ENCODE measurements at places on chromosomes 3 and 15.

GRCh38 chr3:195458316-195458717 is 15.5 kb upstream of the ACAP2 start:
- DNase-seq: no peak

DNA sequence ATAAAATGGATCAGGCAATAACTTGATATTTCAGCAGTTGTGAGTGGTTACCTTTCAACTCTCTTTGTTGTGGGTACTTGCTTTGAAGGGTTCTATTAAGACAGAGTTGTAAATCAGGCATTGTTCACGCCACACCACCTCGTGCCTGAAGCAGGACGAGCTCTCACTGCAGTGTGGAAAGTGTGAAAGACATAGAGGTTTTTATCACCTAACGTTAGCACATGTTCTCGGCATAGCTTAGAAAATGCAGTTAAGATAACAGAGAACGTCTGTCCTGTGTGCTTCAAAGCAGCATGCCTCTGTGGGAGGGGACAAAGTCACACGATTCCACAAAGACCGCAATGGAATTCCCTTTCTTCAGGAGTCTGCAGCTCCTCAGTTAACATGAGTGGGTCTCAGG is 7.8 kb downstream of the ADAMTS17 start:
- no peak for DNase-seq

DNA sequence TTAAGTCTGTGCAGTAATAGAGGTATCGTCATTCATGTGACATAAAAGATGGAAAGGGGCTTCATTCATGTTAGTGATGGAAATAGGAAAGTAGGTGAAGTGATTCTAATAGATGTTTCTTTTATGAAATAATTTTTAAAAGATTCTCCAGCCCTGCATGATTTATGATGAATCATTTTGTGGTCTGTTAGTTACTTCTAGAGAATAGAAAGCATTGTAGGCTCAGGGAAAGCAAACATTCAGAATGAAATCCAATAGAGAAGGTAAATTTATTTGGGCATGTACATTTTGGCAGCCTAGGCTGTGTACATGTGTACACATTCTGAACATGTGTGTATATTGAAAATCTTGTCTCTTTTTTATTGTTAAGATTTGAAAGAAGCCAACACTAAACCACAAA is 23.1 kb downstream of the PPARG start:
- DNase-seq: no peak

DNA sequence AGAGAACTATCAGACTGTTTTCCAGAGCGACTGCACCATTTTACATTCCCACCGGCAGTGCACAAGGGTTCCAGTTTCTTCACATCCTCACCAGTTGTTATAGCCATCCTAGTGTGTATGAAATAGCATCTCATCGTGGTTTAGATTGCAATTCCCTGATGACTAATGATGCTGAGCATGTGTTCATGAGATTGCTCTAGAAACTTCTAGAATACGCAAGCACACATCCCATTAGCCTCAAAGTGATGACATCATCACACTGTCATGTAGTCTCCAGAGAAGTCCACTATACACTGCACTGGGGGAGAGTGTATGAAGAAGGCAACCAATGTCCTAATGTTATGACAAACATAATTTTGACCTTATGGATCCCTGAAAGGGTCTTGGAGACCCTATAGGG is 30.1 kb downstream of the FBLN2 start:
- DNase-seq: no peak

GRCh38 chr15:100929641-100930042 is 10.5 kb downstream of the LRRK1 start:
- DNase-seq: no peak

DNA sequence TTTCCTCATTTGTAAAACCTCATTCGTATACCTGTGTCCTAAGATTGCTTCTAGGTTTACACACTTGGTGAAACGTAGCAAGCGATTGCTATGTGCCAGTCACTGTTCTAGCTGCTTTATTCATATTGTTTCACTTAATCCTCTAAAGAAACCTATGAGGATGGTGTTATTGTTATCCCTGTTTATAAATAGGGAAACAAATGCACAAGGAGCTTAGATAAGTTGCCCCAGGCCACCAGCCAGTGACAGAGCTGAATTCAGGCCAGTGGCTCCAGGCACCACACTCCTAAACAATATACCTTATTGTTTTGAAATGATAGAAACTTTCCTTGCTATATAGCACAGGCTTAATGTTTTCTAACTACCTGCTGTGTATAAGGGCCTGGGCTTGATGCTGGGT is 44.0 kb downstream of the LPP start:
- DNase-seq: no peak

DNA sequence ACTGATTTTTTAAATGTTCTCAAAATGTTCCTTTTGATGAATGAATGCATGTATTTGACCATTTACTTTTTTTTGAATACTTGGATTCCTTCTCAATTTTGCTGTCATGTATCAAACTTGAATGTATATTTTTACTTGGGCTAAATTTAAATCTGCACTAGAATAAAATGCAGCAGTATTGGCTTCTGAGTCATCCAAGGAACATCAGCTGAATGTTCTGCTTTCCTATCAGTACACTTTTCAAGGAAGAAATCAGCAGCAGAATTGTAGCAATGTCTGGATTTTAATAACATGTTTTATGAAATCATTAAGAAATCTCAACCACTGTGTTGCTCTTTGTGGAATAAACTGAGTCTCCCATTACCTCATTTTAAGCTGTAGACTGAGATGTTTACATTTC is 57.0 kb upstream of the COL6A6 start:
- no peak for DNase-seq

- no peak for DNase-seq
Measured at GRCh38 chr3:4021162-4021561, 221.9 kb downstream of the LRRN1 start.

DNA sequence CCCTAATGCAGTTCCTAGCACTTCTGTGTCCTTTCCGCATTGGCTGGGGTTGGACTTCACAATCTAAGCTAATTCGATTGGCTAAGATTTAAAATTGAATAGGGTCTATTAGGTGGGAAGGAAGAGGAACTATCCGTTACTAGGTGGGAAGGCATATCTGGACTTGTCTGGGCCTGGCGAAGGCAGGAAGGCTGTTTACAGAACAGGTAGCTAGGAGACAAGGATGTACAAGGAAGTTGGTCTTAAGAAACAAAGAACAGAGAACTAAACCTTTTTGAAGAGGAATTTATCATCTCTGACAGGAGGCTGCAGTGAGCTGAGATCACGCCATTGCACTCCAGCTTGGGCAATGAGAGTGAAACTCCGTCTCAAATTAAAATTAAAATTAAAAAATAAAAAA is 17.3 kb upstream of the ATG7 start:
- no peak for DNase-seq

GRCh38 chr15:42800731-42801474 is 64.0 kb upstream of the CDAN1 start:
- peak; percentile 3 for DNase-seq

DNA sequence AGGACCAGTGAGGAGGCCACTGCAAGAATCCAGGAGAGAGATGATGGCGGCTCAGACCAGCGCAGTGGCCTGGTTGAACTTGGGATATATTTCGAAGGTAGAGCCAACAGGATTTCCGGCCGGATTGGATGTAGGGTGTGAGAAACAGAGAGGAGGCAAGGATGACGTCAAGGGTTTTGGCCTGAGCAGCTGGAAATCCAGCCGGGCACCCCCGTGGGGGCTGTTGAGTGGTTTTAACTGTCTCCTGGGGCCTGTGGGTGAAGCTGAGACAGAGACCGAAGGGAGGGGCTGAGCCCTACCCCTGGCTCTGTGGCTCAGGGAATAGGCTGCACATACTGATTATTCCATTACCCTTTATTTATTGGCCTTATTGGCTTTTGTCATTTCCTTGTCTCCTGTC is 45.7 kb downstream of the EXOG start:
- DNase-seq: no peak

DNA sequence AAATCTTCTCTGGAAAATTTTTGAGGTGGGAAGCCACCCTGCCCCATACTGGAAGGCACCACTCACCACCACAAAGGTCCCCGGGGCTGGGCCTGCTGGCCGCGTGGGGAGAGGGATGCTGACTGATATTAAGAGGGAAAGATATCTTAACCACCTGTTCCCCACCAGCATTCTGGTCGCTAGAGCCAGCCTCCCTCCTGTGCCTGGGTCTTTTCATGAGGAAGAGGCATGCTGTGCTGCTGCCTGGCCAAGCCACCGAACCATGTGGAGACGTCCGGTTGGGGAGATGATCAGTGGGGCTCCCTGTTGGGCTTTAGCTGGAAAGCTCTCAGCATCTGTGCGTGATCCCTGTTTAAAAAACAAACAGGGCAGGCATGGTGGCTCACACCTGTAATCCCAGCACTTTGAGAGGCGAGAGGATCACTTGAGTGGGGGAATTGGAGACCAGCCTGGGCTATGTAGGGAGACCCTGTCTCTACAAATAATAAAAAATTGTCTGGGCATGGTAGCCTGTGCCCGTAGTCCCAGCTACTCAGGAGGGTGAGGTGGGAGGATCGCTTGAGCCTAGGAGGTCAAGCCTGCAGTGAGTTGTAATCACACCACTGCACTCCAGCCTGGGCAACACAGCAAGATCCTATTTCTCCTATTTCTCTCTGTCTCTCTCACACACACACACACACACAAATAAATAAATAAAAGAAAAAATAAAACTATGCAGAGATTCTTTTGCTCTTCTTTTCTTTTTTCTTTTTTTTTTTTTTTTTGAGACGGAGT is 1.0 kb downstream of the KLHL18 start:
- no peak for DNase-seq

DNA sequence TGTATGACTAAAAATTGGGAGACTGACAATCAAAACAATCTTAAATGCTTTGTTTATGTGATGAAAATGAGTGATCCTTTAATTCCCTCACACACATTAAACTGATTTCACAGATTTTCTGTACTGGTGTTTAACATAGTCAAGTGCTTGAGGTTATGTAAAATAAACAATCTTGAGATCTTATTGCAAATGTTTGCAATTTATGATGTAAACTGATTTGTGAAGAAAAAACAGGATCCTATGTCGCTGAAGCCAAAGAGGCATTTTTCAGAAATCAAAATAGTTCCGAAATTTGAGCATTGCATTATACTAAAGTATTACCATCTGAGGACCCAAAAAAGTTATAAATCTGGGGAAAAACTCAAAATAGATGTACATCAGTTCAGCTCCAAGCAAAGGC is 12.7 kb downstream of the SHOX2 start:
- DNase-seq: no peak

- no peak for DNase-seq
Measured at GRCh38 chr15:72206677-72207000, 9.1 kb upstream of the GRAMD2A start.

DNA sequence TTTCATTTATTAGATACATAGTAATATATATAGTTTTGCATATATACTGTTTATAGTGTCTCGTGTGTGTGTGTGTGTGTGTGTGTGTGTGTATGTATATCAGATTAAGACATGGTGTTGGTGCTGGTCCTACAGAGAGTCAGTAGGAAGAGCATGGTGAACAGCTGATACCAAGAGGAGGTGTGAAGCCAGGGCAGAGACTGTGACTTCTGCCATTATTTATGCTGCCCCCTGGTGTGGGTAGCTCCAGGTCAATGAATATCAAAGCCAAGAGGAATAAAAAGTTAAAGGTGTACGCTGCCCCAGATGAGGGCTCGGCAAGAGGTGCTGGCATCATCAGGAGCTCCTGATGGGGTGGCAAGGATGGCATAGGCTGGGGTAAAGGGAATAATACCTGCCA is 299.5 kb upstream of the RASGRP1 start:
- DNase-seq: no peak

DNA sequence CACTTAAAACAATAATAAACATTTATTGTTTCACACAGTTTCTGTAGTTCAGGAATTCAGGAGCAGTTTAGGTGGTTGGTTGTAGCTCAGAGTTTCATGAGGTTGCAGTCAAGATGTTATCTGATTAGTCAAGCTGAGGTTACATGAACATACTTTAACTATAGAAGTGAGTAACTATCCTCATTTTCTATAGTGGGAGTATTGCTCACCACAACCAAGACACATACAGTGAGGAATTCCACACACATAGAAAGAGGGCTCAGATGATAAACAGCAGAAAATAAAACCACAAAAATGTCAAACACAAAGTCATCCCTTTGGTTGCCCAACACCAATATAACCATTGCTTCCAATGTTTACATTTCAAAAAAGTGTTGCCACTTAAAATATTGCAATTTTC is 13.6 kb downstream of the SCN11A start:
- DNase-seq: no peak

GRCh38 chr3:134644731-134645514 is 5.9 kb downstream of the KY start:
- no peak for DNase-seq

GRCh38 chr3:44966795-44967278 is 9.1 kb downstream of the ZDHHC3 start:
- DNase-seq: no peak

GRCh38 chr15:66152650-66153049 is 100.9 kb downstream of the MEGF11 start:
- no peak for DNase-seq

GRCh38 chr3:127289706-127290575 is 2.1 kb upstream of the PRR20G start:
- DNase-seq: no peak

- DNase-seq: no peak
Measured at GRCh38 chr3:194031867-194032635, 103.9 kb upstream of the HES1 start.

All from NT2/D1 (cell line).